NCI-H1092 treated with DMSO at 0.1 percent for 48 hours (cell line): ENCODE measurements at places on chromosomes 2 and 18.

DNA sequence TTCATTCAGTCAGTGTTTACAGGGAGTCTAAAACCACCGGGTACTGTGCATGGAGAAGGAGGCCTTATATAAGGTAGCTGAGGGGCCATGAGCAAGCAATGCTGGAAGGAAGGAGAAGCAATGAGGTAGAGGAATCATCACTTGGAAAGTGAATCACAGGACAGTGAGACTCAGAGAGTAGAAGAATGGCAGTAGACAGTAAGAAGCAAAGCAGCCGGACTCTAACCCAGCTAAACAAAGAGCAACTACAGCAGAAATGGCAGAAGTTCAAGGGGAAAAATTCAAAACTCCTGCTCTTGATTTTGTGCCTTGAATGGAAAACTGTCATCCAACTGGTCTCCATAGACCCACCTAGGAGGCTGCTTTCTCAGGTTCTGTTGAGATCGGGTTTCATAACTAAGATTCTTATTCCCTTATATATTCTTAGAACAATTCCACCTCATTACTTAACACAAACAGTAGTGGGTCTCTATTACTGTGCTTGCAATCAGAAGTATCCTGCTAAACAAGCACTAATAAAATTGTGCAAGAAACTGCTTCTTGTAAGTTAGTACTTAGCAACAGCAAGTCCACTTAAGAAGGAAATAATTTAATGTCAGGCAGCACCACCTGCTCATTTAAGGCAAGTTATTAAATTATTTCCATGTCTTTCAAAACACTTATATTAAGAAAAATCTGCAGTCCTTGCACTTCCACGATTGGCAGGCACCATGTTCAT lies 68.0 kb downstream of the RBMS1 start:
- DNase-seq = no peak

DNA sequence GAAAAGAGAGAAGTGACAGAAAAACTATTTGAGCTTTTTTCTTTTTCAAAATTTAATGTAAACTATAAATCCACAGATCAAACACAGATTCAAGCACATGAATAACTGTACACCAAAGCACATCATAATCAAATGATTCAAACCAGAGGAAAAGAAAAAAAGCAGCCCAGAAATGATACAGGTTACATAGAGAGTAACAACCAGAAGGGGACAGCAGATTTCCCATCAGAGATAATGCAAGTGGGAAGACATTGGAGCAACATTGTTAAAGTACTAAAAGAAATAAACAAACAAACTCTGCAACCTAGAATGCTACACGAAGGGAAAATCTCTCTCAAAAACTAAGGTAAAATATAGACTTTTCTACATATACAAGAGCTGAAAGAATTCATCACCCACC lies 34.5 kb downstream of the CMPK2 start:
- DNase-seq = no peak

GRCh38 chr18:74315464-74316256 lies at the start of gene C18orf63:
Gene C18orf63, plus strand, starts transcription at chr18:74315839. Its CDS starts 2,027 bp downstream, at chr18:74317866.
- no peak for DNase-seq

DNA sequence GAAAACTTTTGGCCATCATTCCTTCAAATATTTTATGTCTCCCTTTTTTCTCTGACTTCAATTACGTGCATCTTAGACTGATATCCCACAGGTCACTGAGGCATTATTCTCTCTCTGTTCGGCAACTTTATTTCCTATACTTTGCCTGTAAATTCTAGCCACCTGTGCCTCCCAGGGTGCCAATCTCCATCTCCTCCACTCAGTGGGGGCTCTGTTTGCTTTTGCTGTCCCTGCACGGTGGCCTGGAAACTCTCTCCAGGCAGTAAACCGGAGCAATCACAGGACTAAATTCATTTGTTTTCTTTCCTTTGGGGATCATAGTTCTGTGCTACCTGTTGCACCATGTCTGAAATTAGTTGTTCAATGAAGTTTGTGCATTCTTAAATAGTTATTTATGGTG lies 9.6 kb upstream of the MTLN start:
- no peak for DNase-seq
